ENCODE measurements at places on chromosomes 1 and 21.

DNA sequence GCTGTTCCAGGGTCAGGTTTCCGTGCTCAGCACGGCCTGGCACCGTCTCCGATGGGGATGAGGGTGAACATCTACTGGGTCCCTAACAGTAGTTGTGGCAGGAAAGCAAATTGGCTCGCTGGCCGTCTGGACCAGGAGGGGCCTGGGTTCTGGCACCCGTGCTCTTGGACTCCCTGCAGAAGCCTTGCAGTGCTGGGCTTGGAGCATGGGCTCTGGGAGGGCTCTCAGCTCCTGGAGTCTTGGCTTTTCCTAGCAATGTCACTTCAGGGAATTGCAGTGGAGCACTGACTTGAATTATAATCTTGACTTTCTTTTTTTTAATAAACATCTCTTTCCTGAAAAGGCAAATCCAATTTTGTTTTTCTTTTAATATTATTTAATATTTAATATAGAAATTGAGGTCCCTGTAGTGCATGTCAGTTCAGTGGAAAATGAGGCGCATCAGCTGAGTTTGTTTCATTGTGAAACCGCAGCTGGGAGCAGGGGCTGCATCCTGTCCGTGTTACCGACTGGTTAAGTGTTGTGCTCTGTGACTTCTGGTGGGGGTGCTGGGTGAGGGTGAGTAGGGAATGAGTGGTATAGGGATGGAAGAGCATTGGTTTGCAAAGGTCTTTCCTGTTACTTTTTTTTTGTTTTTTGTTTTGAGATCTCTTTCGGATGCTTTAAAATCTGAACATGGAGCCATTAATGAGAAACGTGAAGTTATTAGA, 64.1 kb downstream of the PEX14 start:
- DNase-seq = no peak

DNA sequence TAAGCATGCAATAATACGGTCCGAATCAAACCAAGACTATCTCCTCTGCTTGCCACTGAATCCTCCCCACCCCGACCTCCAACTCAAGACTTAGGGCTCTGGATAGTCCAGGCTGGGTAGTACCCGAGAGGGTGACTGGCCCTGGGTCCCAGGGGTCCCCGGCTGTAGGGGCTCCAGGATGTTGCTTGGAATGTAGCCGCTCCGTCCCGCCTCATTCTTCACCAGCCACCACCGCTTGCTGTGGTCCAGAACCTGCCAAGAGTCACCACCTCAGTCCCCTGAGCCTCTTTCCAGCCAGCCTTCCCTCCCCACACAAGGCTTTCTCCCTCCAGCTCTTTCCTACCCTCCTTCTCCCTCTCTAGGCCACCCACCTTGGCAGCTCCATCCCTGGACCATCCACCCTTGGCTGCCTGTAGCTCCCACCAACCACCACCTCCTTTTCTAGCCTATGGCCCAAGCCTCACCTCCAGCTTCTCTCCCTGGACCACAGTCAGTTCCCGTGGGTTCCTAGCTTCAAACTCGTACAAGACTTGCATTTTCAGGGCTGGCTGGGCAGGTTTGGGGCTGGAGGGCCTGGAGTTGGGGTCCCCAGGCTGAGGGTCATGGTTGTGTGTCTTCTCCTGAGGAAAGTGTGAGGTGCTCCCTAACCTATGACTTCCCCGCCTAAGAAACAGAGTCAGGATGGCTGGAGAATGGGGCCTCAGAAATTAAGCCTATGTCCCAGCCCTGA, 10.9 kb upstream of the GSTM3 start:
- DNase-seq = no peak

DNA sequence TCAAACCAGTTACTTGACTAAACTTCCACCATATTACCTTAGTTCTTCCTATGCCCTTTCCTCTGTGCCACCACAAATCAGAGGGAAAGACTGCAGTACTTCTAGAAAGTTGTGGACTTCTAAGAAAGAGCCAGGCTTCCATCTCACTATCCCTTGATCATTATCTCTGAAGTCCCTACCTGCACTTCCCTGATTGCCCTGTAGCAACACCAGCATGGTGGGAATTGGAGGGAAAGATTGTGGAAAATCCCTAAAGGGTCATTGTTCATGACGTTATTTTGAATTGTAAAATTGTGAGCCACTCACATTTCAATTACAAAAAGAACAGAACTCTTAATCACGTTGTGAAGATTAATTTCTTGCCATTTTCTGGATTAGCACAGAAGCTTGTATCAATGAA, 23.4 kb upstream of the KIAA1614 start:
- no peak for DNase-seq

DNA sequence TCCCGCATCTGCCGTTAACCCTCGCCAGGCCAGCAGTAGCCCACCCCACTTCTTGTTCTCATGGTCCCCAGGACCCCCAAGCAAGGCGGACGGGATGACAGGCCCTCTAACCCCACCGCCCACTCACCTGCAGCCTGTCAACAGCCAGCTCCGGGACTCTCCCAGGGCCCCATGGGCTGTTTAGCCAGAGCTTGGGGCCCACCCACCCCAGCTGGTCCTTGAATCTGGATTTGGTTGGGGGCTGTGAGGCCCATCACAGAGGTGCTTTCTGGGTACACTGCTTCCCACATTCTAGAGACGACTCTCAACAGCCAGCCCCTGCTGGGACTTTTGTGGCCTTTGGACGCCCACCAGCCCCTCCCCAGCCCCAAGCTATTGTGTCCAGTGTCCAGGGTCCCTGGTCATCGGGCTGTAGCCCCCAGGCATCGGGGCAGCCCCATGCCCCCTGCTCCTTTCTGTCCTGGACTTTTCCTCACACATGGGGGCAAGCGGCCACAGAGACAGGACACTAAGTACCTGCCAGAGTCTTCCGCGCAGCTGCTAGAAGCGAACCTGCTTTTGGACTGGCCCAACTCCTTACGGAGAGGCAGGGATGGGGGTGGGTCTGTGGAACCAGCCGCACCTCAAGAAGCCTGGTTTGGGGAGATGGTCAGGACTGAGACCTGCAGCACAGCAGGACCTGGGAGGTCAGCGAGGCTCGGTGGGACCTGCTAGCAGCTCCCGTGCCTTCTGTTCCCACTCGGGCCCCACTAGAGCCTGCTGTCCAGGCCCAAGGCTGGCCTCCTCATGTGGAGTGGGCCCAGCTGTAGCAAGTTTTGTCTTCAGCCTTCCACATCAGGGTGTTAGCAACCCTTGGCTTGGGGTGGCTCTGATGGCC, 208.1 kb upstream of the VAMP3 start:
- no peak for DNase-seq

GRCh38 chr1:216045400-216045799, 377.8 kb downstream of the USH2A start:
- DNase-seq = no peak

DNA sequence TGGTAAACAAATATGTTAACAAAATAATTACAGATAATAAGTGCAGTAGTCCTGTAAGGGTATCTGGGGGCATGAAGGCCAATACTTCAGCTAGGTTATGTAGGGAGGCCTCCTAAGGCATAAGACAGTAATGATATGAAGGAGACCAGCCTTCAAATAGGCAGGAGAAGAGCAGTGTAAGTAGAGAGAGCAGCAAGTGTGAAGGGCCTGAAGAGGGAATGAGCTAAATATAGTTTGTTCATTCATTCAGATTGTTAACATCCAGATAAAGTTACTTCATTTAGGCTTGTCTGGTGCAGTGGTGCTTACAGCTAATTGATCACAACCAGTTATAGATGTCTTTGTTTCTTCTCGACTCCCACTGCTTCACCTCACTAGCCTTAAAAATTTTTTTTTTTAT, 71.1 kb downstream of the EPB41 start:
- DNase-seq = no peak

GRCh38 chr21:29224006-29224405, 74.7 kb upstream of the BACH1 start:
- DNase-seq = no peak

DNA sequence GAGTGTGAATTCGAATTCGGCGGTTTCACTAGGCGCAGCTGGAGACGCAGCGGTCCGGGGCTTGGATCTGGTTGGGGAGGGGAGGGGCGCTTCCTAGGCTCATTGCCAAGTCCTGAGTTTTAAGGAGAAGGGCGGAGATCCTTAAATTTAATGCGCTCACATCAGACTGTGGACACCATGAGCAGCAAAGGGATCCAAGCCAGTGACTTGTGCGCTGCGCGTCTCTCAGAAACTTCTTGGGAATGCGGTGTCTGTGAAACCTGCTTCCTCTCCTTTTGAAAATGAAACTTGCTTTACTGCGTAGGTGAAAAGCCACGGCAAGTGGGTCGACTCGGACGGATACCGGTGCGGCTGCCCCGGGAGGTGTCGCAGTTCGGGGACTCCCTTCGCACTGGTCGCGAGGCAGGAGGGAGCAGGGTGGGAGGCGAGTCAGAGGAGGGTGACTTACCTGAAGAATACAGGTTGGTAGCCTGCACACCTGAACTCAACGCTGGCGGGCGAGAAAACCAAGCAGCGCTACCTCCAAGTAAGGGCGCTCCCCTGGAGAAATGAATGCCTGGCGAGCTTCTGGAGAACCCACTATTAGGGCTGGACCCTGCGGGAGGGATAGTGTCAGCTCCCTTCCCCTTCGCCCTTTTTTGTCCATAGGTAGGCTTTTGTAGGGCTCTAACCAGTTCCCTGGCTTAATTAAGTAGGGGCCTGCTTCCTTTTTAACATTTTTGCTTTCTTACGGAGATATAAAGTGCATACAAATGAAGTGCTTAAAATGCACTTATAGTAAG, 992 bp downstream of the TENT5C start:
- peak; percentile 26 for DNase-seq

- DNase-seq = no peak
Measured at GRCh38 chr1:243428617-243429342, 172.9 kb downstream of the SDCCAG8 start.

DNA sequence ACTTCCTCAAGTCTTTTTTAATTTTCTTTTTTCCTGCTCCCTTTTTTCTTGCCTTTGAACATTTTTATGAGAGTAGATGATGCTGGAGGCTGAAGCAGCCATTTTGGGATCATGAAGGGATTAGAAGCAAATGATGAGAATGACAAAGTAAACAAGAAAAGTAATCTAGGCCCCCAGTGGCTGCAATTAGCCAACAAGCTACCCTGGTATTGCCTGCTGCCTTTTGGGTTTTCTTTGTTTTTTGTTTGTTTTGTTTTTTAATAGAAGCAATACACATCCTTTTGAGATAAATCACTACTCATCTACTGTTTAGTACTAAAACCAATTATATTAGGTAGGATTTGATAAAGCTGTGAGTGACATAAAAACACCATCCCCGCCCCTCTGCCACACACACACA, 280.7 kb upstream of the ADGRL2 start:
- no peak for DNase-seq

- peak; percentile 7 for DNase-seq
Measured at GRCh38 chr1:203627851-203628200, 1.2 kb downstream of the ATP2B4 start.

DNA sequence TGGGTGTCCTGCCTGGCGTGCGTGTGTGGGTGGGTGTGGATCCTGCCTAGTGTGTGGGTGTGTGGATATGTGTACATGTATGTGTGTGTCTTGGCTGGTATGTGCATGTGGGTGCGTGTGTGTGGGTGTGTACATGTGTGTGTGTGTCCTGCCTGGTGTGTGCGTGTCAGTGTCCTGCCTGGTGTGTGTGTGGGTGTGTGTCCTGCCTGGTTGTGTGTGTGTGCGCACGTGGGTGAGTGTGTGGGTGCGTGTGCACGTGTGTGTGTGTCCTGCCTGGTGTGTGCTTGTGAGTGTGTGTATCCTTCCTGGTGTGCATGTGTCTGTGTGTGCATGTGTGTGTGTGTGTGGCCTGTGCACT, 60.1 kb downstream of the PRDM16 start:
- no peak for DNase-seq

DNA sequence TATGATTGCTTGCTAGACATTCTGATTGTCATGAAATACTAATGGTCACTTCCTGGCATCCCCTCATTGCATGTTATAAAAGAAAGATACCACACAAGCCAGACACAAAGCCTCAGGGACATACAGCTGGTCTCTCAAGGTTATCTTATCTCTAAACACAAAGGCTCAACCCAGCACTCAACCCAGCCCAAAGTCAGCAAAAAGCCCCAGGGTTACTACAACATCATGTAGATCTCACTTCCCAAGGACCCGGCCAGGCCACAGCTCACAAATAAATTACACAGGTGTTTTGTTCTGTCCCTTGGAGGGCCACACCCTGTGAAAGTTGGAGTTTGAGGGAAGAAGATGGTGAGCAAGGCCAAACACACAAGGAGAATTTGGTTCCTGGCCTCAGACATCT, 109.7 kb upstream of the BARHL2 start:
- DNase-seq = no peak

DNA sequence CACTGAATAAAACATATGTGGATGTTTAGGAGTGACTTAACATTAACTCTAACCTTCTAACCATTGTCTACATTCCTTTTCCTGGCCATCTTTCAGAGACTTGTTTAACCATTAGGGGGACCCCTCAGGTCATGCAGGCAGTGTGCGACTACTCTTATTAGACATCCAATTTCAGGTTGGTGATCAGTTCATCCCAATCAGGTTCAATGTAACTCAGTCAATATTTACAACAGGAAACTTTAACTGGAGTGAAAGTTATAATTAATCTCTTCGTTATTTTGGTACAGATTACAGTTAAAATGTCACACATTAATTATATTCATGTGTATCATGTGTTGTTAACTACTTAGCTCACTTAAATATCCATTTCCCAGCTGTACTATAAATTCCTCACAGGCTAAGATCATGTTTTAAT, 68.8 kb upstream of the RGS1 start:
- no peak for DNase-seq

GRCh38 chr1:109113590-109114341, at the start of gene ELAPOR1:
Gene ELAPOR1, plus strand, starts transcription at chr1:109114115. Its CDS starts 69 bp downstream, at chr1:109114184.
- DNase-seq = peak; percentile 77

- no peak for DNase-seq
Measured at GRCh38 chr1:9395018-9395417, 102.3 kb downstream of the SPSB1 start.

DNA sequence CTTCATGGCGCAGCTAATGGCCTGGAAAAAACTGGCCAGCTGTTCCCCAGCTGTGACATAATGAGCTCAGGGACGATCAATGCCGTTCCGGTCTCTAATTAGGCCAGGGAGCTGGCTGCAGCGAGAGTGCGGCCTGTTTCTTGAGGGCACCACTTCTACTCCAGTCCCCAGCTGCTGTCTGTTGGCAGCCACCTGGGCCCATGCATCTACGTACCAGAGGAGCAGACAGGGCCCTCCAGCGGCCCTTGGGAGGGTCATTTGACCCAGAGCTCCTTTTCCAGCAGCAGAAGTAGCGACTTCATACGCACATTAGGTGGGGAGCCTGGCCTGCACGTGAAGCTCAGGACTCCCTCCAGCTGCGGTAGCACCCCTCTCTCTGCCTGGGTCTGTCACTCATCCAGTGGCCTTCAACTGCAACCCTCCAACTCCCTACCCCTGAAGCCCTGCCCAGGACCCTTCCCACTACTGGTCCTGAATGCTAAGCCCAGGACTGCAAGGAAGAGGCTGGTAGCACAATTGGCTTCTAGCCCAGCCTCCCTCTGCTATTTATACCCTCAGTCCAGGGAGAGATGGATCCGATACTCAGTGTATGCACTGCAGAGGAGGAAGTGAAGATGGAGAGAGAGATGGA, 9.1 kb upstream of the GPR61 start:
- DNase-seq = no peak

- DNase-seq = no peak
Measured at GRCh38 chr1:147598621-147599361, 57.5 kb downstream of the BCL9 start.

GRCh38 chr21:16841975-16842695, 670.7 kb upstream of the CXADR start:
- no peak for DNase-seq

All from stimulated activated CD4-positive, alpha-beta T cell treated with anti-CD3 and anti-CD28 coated beads, TNF-alpha, amount 100 ng/mL, for 1 hour (primary cell).